ENCODE measurements at places on chromosomes 4 and X. TPM values are rescaled to one million over a fixed set of nuclear protein-coding genes. Genes with fewer than 3 reads are reported as not detected.

The CYTL1 gene
- 0.46 TPM for polyA plus RNA-seq

The CT83 gene
- polyA plus RNA-seq = not detected

The F9 gene
- polyA plus RNA-seq = not detected

The ARSD gene
- polyA plus RNA-seq = 29.7 TPM

The XAGE2 gene
- polyA plus RNA-seq = not detected

The ATP1B4 gene
- polyA plus RNA-seq = not detected

The PLAC1 gene
- polyA plus RNA-seq = 2.7 TPM

The METTL14 gene
- 31.9 TPM for polyA plus RNA-seq

The IKBKG gene
- 23.5 TPM for polyA plus RNA-seq

The FAM47E gene
- polyA plus RNA-seq = 7.4 TPM

The ZNF630 gene
- polyA plus RNA-seq = 2.2 TPM

The ARL9 gene
- 0.06 TPM for polyA plus RNA-seq

The HOPX gene
- 1.4 TPM for polyA plus RNA-seq

The SAGE1 gene
- polyA plus RNA-seq = not detected

The PDGFRA gene
- polyA plus RNA-seq = 32.1 TPM

The CT45A10 gene
- not detected for polyA plus RNA-seq

The PHKA2 gene
- polyA plus RNA-seq = 34.8 TPM

The MAGEA11 gene
- not detected for polyA plus RNA-seq

The DDX60 gene
- polyA plus RNA-seq = 0.36 TPM

The GRID2 gene
- polyA plus RNA-seq = not detected

The DUSP21 gene
- not detected for polyA plus RNA-seq

The CLCN4 gene
- 5.4 TPM for polyA plus RNA-seq

The USP17L18 gene
- not detected for polyA plus RNA-seq

The KLF8 gene
- polyA plus RNA-seq = 4.3 TPM

The DSPP gene
- not detected for polyA plus RNA-seq

The CXCL3 gene
- not detected for polyA plus RNA-seq

The C4orf46 gene
- 17.5 TPM for polyA plus RNA-seq

The NDST4 gene
- not detected for polyA plus RNA-seq
